ENCODE measurements at places on chromosomes 13 and 19.

- no peak for DNase-seq
These were observed 17.8 kb downstream of the FLT1 start for GRCh38 chr13:28476919-28477708.

DNA sequence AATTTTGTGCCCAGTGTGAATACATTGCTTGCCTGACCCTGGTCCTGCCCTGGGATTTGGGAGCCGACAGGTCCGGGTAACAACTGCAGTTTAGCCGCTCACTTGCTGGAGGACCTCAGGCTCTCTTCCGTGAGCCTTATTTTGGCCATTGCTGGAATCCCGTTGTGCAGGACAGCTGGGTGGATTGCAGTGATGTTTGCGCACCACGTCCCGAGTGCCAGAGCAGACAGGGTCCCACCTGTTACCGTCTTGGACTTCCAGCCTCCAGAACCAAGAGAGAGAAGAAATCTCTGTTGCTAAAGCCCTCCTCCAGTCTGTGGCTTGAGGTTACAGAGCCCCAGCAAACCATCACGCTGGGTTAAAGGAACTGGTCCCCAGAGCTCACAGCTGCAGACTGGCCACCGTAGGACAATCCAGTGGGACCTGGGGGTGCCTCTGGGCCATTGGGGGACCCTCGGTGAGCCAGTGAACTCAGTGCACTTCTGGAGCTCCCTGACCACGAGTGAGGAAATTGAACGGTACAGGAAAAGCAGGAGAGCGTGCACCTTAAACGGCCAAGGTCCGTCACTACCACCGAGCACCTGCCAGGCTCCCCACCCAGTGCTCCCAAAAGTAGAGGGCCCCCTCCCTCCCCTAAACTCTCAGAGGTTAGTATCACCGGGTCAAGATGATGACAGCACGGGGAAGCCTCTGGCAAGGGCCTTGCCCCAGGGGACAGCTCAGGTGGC, 92.9 kb downstream of the GNG7 start:
- DNase-seq: no peak

DNA sequence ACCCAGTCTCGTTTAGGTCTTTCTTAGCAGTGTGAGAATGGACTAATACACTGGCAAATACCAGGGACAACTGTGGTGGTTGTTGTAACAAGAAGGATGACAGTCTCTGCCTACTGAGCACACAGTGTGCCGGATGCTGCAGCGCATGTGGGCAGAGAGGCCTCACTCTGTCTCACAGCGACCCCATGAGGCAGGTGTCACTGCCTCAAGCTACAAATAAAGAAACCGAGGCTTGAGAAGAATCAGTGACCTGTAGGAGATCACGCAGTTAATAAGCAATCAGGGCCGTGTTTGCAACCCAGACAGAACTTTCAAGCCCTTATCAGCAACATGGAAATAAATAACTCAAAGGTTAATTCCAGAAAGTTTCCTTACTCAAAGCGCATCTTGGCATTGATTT, 40.5 kb upstream of the GAS6 start:
- no peak for DNase-seq

- no peak for DNase-seq
These were observed 40.8 kb downstream of the ADPRHL1 start for GRCh38 chr13:113412440-113412839.

DNA sequence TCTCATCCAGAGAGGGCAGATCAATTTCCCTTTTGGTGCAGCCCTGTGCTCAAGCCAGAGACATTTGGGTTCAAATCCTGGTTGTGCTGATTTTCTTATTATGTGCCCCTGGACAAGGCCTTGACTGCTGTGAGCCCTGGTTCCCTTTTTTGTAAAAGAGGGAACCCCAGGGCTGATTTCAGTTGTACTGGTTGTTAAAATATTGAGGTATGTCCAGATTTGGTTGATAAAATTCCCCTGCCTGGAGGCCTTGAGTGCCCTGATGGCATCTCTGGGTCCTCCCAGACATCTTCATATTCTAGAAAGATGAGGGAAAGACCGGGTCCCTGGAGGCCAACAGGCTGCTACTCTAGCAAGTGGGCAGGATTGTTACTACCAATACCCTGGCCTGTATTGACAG, 14.4 kb upstream of the PLAUR start:
- DNase-seq: no peak

GRCh38 chr13:108586826-108587225, 42.6 kb upstream of the MYO16 start:
- no peak for DNase-seq

GRCh38 chr13:27827646-27828045, 35.4 kb downstream of the GSX1 start:
- DNase-seq: no peak

- DNase-seq: no peak
These were observed 70.9 kb downstream of the TM9SF2 start for GRCh38 chr13:99572131-99572530.

- DNase-seq: no peak
These were observed 30.5 kb downstream of the PPP1R37 start for GRCh38 chr19:45123440-45123850.

DNA sequence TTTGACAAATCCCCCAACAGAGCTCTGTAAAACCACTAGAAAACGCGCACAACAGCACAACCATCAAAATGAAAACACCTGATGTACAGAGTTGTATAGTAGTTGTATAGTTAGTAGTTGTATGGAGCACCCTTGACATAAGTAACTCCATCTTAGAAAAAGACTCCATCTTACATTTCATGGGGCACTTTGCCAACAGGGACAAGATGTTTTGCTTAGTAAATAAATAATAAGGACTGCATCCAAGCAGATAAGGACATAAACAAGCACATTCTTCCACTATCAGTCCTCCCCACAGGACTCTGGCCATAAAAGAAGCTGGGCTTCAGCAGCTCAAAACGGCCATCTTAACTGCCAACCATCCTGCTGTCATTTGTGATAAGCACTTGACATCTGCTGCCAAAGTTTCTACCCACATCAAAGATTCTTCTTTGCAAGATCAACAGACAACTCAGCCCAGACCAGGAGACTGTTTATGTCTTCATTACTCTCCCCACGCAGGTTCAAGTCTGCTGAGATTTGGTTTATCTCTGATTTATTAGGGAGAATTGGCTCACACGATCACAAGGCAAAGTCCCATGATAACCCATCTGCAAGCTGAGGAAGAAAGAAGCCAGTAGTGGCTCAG, 20.7 kb upstream of the ZNF331 start:
- no peak for DNase-seq

DNA sequence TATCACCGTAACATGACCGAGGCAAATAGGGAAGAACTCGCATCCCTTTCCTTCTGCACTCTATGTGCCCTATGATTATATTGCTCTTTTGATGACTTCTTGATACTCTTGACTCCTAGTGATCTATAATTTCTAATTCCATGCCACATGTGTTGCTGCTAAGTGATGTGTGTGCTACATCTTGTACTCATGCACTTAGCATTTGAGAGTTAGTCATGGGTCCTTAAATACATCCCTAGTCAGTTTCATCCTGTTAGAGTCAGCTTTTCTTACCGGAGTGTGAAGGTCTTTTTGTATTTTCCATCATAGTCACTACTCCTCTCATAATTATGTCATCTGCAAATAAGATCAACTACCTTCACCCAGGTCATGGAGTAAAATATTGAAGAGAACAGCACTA, 30.2 kb downstream of the RXFP2 start:
- no peak for DNase-seq

DNA sequence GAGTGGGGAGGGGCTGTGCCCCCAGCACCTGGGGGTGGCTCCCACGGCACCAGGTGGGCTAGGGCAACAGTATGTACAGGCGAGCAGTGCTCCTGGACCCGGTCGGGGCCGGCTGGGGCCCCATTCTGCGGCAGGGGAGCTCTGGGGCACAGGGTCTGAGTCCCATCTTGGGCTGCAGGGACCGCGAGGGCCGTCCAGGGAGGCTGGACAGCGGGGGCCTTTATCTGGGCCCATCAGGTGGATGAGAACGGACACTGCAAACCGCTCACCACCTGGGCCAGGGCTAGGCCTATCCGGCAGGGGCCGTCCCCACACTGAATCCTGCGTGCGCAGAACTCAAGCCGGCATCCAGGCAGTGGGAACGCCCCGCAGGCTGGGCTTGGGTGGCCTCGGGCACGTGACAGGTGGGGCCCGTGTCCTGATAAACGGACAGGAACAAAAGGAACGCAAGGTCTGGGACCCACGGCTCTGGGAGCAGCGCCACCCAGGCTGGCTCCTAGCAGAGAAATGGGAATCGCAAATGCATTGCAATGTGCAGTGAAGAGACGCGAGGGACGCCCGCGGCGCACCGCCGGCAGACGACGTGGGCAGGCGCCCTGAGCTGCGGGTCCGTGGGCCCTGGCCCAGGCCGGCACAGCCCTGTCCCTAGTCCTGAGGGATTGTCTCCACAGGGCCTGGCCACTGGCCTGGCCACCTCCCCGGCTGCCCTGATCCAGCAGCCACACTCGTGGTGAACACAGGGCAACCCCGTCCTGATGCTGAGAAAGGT, 29.7 kb downstream of the BTBD2 start:
- DNase-seq: no peak

GRCh38 chr13:99577934-99578917, 77.0 kb downstream of the TM9SF2 start:
- no peak for DNase-seq

GRCh38 chr19:3162418-3163229, 15.9 kb upstream of the S1PR4 start:
- no peak for DNase-seq

GRCh38 chr19:7468840-7469239, 20.0 kb downstream of the PEX11G start:
- no peak for DNase-seq

- DNase-seq: no peak
These were observed 9.4 kb upstream of the USPL1 start for GRCh38 chr13:30608364-30608763.

DNA sequence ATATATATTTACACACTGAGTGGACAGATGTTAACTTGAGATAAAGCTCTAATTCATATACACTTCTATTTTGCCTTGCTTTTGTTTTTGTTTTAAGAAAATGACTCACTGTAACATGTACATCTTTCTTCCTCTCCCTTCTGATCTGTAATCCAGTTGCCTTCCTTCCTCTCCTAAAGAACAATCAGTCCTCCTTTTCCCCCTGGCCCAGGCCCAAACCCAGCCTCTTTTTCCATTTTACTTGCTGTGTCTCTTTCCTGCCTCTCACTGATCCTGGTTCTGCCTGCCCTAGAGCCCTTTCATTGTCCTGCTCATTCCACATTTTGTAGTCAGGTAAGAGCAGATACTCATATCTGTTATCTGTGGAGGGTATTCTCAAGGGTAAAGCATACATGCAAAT, 50.8 kb downstream of the ZAR1L start:
- no peak for DNase-seq

DNA sequence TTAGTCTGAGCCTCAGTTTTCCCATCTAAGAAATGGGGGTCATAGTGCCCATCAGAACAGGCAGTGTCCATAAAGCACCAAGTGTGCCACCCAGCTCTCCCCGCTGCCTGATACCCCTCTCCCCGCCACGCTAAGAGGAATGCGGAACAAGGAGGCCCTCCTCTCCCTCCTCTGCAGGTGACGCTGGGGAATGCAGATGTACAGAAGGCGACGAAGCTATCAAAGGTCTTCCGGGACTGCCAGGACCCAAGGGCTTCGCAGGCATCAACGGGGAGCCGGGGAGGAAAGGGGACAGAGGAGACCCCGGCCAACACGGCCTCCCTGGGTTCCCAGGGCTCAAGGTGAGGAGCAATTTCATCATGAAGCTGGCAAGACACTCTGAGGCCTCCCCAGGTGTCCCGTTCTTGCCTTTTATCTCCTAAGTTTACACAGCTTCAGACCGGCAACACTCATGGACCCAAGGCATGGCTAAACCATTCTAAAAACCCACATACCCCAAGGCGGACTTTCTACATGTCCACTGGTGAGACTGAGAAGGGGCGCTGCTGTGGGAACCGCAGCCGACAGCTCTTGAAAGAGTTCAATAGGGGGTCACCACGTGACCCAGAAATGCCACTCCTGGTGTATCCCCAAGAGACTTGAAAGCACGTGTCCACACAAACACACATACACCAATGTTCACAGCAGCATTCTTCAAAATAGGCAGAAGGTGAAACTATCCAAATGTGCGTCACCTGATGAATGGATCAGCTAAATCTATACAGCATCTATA, 102.7 kb downstream of the RAB20 start:
- DNase-seq: no peak

DNA sequence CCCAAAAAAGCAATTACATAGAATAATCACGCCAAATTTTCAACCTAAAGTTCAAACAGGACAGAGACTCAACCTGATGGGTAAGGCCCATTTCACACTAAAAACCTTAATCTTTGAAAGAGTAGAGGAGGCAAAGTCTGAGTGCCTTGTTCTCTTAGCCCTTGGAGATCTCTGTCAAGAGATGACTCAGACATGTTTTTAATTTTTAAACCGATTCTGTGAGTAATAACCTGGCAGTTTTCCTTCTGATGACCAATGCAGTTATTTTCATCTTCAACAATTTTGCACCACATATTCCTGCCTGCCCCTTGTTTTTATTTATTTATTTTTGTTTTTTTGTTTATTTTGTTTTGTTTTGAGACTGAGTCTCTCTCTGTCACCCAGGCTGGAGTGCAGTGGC, 11.5 kb upstream of the TNFSF9 start:
- DNase-seq: no peak

DNA sequence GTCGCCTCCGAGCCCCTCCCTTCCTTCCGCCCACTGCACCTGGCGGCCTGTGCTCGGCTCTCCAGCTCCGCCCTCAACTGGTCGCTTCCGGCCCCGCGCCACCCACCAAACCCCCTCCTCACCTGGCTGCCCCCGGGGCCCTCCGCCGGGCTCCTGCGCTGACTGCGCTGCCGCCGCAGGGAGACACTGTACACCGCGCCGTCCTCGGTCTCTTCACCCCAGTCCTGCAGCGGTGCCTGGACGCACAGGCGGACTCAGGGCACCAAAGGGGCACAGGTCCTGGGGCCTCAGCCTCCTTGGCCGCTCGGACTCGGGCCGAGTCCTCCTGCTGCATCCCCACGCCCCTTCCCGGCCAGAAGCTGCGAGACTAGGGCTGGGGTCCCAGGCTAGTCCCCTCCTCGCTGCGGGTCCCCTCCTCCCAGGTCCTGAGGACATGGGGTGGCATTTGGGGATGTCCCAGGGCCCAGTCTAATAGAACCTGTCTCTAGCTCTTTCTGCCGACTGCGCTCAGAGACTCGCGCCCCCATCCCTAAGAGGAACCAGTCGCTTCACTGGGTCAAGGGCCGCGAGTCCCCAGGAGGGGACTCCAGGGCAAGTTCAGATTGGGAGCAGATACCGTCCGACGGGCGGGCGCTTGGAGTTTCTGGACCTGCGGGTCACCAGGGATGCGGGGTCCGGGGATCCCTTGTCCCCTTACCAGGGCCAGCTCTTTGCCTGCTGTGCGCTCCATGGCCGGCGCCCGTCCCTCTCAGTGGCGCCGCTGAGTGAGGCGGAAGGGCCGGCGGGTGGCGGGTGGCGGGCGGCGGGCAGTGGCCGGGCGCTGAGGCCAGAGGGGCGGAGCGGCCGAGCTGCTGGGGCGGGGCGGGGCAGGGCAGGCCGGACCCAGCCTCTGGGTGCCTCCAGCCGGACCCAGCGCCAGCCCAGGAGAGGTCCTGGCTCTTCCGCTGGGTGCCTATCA, at the start of gene RGL3:
Gene RGL3 (minus strand): TSS at position 766 of the 958 bp plus-strand sequence. CDS start 36 bp downstream, at position 730.
- no peak for DNase-seq

DNA sequence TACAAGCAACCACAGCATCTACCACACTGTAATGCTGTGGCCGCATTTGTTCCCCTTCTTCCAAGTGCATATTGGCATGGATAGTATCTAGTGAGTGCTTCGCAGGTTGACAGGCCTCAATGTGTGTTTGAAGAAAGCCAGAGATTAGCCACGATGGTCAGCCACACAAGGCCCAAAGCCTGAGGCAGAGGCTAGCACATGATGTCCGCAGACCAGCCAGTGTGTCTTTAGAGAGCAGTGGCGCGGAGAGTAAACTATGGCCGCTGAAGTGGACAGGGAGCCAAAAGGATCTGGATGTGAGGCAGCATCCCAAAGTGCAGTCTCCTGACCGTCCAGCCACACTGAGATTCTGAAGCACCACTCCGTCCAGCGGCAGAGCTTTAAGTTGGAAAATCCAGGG, 36.0 kb downstream of the BRD4 start:
- no peak for DNase-seq
